Activated T-cell treated with anti-CD3 and anti-CD28 coated beads for 48 hours (primary cell): ENCODE measurements at places on chromosomes 5 and 9.

DNA sequence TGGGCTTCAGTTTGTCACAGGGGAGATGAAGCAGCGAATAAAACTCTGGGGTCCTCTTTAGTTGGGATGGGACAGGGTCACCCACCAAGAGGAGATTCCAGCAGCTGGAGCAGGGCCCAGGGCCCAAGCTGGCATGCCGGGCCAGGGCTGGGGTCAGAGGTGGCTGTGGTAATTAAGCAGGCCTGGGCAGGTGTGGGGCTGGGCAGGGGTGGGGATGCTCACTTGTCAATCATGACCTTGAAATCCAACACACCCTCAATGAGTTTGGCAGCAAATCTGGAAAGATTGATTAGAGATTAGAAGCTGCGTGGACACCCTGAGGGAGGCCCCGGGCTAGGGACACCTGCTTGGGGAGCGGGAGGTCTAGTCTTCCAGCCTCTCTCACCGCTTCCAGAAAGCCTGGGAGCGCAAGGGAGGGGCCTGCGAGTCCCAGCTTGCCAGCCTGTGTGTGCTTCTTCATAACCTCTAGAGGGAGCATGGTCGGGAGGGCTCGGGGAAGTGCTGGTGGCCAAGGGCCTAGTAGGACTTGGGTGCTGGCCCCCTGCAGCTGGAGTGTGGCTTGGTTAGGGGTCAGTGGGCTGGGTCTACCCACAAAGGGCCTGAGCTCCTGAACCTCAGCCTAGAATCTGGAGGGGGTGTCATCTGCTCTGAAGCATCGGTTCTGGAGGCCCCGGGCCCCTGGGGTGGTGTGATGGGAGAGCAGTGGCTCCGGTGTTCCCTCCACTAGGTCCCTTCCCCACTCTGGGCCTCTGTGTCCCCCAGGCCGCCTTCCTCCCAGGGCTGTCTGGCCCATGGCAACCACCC is 7.6 kb downstream of the CRAT start:
- no peak for DNase-seq

DNA sequence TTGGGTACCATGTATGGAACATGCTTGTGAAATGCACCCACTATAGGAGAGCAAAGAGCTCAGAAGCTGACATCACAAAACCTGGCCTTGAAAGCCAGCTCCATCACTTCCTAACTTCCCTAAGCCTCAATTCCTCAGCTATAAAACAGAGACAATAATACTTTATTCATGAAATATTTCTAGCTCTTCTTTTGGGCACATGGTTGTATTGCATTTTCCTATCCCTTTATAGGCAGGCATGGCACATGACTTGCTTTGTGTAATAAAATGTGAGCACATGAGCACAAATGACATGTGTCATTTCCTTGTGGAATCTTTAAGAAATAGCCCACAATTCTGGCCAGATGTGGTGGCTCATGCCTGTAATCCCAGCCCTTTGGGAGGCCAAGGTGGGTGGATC is 18.5 kb downstream of the ZNF366 start:
- no peak for DNase-seq

- no peak for DNase-seq
These were observed 66.6 kb downstream of the C9orf152 start for GRCh38 chr9:110141227-110141793.

GRCh38 chr9:30925635-30926034 is 1458.8 kb upstream of the ACO1 start:
- DNase-seq = no peak

DNA sequence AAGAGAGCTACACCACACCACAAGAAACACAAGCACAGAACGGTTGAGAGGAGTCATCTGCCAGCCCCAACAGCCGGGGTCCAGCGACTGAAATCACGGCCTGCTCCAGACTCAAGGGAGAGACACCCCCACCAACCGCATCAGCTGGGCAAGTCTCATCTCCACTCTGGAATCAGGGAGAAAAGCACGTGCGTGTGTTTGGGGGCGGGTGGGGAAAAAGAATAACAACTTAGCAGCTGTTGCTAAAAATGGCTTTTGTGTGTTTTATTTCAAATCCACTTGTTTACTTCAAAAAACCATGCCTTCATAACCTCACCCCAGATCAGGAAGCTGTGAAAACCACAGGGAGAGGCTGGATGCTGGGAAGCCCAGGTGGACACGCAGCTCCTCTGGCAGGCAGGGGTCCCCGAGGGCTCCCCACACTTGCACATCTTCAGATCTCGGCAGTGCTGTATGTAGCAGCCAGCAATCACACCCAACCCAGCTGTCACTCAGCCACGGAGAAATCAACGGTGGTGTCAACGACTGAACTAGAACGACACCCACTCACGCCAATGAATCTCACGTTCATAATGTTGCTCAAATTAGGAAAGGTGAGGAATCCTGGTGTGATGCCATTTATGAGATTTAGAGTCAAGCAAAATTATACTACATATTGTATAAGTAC is 19.0 kb downstream of the PNPLA7 start:
- DNase-seq = no peak

DNA sequence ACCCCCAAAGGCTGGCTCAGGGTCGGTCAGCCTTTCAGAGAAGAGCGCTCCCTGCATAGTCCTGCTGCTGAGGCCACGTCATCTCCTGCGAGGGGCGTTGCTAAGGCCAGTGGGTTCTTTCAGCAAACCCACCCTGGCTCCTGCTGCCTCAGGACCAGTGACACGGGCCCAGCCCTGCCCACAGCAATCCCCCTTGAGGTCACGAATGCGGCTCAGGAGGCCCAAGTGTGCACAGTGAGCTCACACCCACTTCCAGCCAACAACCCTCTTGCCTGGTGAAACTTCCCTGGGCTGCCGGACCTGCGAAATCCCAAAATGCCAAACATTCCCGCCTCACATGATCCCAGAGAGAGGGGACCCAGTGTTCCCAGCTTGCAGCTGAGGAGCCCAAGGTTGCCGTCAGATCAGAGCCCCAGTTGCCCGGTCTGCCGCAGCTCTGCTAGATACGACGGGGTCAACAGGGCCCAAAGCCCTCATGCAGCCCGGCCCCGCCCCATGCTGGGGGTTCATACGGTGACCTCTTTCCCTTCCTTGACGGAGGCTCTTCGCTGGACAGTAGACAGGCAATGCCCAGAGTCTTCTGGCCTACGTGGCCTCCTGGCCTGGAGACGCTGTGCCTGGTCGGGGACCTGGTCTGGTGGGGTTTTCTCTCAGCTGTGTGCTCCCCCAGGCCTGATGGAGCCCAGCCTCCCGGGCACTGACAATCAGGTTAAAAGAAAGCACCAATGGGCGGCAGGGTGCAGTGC is 116.4 kb upstream of the COL5A1 start:
- no peak for DNase-seq

DNA sequence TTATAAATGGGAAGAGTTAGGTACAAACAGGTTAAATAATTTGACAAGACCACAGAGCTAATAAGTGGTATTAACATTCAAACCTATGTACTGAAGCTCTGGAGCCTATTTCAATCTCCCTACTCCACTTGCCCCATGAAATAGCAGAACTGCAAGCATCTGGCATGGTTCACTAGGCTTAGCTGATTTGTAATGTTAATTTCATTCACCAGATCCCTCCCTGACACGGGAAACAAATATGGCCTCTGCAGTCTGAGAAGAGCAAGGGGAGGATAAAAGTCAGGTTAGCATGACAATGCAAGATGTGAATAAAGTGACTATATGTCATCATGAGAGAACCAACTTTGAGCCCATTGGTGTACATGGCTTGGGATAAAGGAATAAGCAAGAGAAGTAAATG is 428.8 kb downstream of the BRINP1 start:
- DNase-seq = no peak

DNA sequence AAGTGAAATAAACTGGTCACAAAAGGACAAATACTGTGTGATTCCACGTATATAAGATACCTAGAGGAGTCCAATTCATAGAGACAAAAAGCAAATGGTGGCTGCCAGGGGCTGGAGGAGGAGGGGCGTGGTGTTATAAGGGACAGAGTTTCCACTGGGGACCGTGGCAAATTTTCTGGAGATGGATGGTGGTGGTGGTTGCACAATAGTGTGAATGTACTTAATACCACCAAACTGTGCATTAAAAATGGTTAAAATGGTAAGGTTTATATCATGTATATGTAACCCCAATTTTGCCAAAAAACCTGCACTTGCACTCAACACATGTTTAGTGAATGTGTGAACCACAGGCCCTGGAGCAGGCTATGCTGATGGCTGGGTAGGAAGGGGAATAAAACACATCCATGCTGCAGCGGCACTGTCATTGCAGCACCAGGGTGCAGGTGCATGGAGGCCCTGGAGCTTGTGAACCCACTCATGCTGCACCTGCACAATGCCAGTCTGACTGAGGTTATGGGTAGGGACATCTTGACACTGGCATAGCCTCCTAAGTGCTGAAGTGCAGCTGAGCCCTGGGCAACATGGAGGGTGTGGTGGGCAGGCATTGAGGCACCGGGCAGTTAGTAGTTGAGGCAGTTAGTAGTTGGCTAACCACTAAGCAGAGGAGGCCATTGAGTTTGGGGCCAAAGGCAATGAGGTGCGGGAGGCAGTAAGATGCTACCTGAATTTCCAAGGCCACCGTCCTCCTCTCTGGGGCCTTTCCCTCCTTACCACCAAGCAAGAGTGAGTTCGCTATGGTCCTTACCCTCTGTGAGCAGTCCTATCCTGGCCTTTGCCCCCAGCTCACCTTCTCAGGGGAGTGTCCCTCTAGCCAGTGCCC is 3.5 kb upstream of the PHF2 start:
- DNase-seq = no peak

DNA sequence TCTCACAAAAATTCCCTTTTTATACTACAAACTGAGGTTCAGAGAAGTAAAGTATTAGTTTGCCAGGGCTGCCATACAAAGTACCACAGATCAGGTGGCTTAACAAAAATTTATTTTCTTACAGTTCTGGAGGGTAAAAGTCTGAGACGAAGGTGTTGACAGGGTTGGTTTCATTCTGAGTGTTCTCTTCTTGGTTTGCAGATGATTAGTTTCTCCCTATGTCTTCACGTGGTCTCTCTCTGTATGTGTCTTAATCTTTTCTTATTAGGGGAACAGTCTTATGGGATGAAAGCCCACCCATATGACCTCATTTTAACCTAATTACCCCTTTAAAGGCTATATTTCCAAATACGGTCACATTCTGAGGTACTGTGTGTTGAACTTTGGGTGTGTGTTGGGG is 274.2 kb downstream of the BRINP1 start:
- no peak for DNase-seq

DNA sequence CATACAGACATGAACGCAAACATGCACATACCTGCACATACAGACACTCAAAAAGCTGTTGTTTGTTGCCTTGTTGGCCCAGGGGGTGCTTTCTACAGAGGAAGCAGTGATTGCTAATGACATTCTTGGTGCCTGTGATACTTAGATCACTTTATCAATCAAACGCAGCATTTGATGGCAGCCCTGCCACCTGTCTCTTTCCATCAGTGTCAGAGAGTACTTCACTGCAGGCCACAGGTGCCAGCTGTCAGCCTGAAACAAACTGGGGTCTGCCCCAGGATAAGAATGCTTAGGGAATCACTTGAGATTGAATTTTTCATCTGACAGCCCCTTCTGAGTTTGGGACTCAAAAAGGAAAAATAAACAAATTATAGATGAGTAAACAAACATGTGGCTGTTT is 388.9 kb upstream of the SGCD start:
- DNase-seq = no peak

GRCh38 chr9:99037769-99038483 is 67.0 kb upstream of the TGFBR1 start:
- no peak for DNase-seq

GRCh38 chr5:136205941-136206340 is 13.0 kb upstream of the SMIM32 start:
- DNase-seq = no peak

DNA sequence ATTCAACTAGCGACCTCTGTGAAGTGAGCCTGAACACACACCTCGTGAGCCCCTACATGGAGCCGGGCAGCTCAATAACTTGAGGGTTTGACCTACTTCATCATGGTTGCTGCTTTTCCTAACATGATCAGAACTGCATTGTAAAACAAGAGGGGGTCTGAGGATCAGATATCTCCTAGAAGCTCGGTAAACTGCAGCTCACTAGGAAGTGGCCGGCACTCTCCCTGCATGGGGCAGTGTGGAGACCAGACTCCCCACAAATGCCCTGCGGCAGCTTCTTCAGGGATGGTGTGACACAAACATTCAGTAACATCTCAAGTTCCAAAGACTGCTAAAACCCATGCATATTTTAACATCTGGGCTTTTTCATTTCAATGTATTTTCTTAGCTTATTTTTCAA is 18.5 kb downstream of the LHFPL2 start:
- no peak for DNase-seq

DNA sequence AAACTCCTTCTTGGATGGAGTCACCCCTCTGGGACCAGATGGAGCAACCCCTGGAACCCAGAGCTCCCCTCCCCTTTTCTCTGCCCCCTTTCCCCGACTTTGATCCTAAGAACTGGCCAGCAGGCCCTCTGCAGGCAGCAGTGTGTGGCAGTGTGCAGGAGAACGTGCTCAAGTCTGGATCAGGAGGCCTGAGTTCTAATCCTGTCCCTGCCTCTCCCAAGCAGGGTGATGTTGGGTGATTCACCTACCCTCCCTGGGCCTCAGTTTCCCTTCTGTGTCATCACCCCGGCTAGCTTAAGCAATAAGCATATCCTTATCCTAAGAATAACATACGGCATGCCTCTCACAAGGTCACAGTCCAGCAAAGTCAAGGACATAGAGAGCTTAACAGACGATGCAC is 67.6 kb downstream of the C9orf50 start:
- no peak for DNase-seq

- no peak for DNase-seq
These were observed 416.1 kb upstream of the TRPC7 start for GRCh38 chr5:136781464-136781863.

DNA sequence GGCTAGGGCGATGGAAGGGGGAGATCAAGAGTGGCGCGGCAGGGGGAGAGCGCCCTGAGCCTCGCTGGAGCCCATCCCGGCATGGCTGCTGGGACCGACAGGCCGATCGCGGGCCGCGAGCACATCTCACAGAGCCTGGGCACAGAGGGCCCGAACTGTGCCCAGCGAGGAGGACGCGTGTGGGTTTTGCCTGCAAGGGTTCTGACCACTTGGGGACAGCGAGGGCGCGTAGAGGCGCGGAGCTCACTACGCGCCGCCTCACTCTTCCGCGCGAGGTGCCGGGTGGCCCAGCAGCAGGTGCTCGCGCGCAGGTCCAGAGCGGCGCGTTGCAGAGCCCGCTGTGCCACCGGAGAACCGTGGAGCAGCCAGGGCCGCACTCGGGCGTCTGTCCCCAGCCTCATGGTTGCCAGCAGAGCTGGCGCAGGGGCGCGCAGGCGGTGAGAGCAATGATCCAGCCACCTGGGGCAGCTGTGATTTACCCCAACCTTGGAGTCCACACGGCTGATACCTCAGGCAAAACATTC is 16.3 kb upstream of the PITX1 start:
- DNase-seq = no peak

- DNase-seq = no peak
These were observed 1.3 kb upstream of the SLC22A5 start for GRCh38 chr5:132368186-132368585.

DNA sequence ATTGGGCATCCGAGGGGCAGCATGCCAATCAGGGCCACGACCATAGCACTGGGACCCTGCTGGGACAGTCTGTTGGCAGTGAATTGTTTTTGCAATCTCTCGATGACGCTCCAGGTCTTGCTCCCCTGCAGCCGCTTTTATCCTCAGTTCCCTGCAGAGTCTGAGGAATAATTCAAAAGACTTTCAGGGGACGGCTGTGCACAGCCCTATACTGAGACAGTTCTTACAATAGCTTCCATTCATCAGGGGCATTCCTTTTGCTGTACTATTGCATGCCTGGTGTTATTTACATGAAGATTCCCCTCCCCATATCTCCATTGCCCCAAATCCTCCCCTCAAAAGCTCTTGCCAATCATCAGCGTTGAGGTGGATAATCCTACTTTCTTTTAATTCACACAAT is 163.3 kb upstream of the WWC1 start:
- no peak for DNase-seq
